Psoas muscle (tissue), 8 donors: ENCODE measurements at places on chromosomes 3 and 15. TPM values are rescaled to one million over a fixed set of nuclear protein-coding genes. Genes with fewer than 3 reads are reported as not detected.

DNA sequence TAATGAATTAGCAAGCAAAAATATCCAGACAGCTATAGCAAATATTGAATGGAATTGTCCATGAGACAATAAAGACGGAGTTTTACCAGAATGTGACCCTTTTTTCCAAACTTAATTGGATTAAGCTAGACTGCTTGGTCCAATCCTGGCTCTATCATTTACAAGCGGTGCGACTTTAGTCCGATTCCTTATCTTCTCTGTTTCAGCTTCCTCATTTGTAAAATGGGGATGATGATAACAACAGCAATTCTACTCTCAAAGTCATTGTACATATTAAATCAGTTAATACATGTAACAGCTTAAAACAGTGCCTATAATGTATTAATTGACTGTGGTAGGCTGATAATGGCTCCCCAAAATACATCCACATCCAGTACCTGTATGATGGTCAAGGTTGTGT is 62.1 kb upstream of the CRBN start:
- no peak overlapping the region for H3K4me3 ChIP-seq
- no peaks in the 10 kb centered on the region for H3K4me1 ChIP-seq
- no peaks in the 10 kb centered on the region for H3K27me3 ChIP-seq
- H3K27ac ChIP-seq, result no peak overlapping the region

- no peaks in the 10 kb centered on the region for H3K36me3 ChIP-seq
- no peaks in the 10 kb centered on the region for H3K4me1 ChIP-seq
- H3K27me3 ChIP-seq, result no peaks in the 10 kb centered on the region
- H3K27ac ChIP-seq, result no peak overlapping the region
- no peak for DNase-seq
- H3K4me3 ChIP-seq, result no peak overlapping the region
Observed at GRCh38 chr3:61158667-61159066, 92.6 kb downstream of the FHIT start.

The NLGN1 gene
- 0.54 TPM for total RNA-seq

GRCh38 chr3:130925628-130926027 is 31.7 kb downstream of the ATP2C1 start:
- H3K36me3 ChIP-seq, result no peaks in the 10 kb centered on the region
- no peaks in the 10 kb centered on the region for H3K27me3 ChIP-seq
- no peak overlapping the region for H3K27ac ChIP-seq
- peaks cover 45% of the 10 kb centered on the region for H3K4me1 ChIP-seq
- DNase-seq, result no peak
- no peak overlapping the region for H3K4me3 ChIP-seq

DNA sequence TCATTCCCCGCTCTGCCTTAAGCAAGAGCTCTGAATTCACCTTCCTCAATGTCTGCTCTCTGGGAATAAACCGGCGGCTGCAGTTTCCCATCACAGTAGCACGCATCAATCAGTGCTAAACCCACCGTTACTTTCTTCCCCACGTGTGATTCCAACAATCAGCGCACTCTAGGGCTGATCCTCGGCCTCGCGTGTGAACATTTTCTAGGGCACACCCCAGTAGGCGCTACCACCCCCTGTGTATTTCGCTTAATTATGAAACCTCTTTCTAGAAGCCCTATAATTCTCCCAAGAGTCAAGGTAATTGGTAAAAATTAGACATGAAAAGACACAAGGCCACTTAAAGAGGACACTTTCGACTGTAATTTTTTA is 87.5 kb downstream of the RFTN1 start:
- peaks cover 2% of the 10 kb centered on the region for H3K36me3 ChIP-seq
- H3K27ac ChIP-seq, result no peak overlapping the region
- H3K4me1 ChIP-seq, result peaks cover 4% of the 10 kb centered on the region
- no peak overlapping the region for H3K4me3 ChIP-seq

GRCh38 chr15:53675832-53676231 is 83.6 kb downstream of the WDR72 start:
- no peak for DNase-seq
- H3K36me3 ChIP-seq, result no peaks in the 10 kb centered on the region
- H3K27ac ChIP-seq, result no peak overlapping the region
- no peaks in the 10 kb centered on the region for H3K4me1 ChIP-seq
- no peaks in the 10 kb centered on the region for H3K27me3 ChIP-seq
- no peak overlapping the region for H3K4me3 ChIP-seq

GRCh38 chr3:48268936-48269561 is 28.1 kb downstream of the ZNF589 start:
- no peak for DNase-seq
- H3K27ac ChIP-seq, result no peak overlapping the region
- H3K27me3 ChIP-seq, result no peaks in the 10 kb centered on the region
- peaks cover 43% of the 10 kb centered on the region for H3K36me3 ChIP-seq
- H3K4me1 ChIP-seq, result no peaks in the 10 kb centered on the region
- no peak overlapping the region for H3K4me3 ChIP-seq

GRCh38 chr3:46463868-46464241 is 850 bp downstream of the LTF start:
- no peaks in the 10 kb centered on the region for H3K27me3 ChIP-seq
- H3K36me3 ChIP-seq, result no peaks in the 10 kb centered on the region
- H3K4me3 ChIP-seq, result no peak overlapping the region
- H3K27ac ChIP-seq, result no peak overlapping the region
- no peak for DNase-seq
- H3K4me1 ChIP-seq, result peaks cover 4% of the 10 kb centered on the region

GRCh38 chr3:197512691-197513571 is 42.8 kb downstream of the BDH1 start:
- no peak overlapping the region for H3K4me3 ChIP-seq
- no peaks in the 10 kb centered on the region for H3K4me1 ChIP-seq
- no peak for DNase-seq
- peaks cover 4% of the 10 kb centered on the region for H3K36me3 ChIP-seq
